A673 (cell line): ENCODE measurements at places on chromosomes 16 and 17.

DNA sequence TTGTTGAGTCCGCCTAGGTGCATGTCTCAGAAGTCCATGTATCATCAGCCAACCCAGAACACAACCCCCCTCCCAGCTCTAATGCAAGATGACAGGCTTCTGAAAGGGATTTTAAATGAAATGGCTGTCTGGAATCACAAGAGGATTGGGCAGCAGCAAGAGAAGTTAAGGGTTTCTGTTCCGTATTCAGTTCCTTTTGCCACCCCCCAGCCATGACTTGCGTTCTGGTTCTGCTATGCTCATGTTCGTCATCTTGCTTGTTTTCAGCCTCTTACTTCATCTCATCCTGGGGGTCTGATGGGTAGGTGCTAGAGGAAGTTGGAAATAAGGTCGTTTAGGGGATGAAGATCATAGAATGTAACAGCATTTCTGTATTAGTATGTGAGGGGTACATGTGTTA is 12.0 kb downstream of the MINK1 start:
- no peak for DNase-seq

- peak; percentile 28 for DNase-seq
These were observed 468 bp downstream of the IL4R start for GRCh38 chr16:27314161-27314723.

GRCh38 chr17:79243603-79243990 is 169.0 kb downstream of the ENGASE start:
- DNase-seq, result no peak

DNA sequence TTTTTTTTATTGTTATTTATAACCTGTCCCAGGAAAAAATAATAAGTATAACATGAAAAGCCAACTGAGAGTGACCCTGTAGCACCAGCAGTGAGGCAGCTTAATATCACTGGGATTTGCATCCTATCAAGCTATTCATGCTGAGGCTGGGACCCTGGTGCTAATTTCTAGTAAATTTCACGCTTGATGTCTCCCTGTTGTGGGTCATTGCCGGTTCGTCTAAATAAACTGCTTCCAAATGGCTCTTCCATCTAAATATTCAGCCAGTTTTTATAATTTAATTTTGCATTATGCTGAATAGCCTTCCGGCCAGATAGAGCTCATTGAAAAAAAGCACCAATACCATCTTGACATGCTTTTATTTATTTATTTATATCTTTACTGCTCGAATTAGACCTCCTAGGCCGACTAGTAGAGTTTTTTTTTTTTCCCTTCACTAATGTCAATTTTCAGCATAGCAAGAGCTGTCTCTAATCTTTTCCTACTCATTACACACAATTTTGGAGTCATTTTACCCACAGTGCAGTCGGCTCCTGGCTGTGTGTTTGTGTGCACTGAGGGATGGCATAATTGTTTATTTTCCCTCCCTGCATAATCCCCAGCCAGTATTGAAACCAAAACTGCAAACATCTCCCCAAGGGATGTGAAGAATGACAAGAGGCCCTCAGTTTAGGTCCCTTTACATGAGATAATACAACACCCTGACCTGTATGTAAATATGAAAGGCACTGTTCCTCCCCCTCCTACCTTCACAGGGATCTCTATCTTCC is 168.8 kb downstream of the AATF start:
- peak; percentile 48 for DNase-seq

GRCh38 chr16:50408001-50408561 is 39.3 kb upstream of the BRD7 start:
- DNase-seq, result no peak

DNA sequence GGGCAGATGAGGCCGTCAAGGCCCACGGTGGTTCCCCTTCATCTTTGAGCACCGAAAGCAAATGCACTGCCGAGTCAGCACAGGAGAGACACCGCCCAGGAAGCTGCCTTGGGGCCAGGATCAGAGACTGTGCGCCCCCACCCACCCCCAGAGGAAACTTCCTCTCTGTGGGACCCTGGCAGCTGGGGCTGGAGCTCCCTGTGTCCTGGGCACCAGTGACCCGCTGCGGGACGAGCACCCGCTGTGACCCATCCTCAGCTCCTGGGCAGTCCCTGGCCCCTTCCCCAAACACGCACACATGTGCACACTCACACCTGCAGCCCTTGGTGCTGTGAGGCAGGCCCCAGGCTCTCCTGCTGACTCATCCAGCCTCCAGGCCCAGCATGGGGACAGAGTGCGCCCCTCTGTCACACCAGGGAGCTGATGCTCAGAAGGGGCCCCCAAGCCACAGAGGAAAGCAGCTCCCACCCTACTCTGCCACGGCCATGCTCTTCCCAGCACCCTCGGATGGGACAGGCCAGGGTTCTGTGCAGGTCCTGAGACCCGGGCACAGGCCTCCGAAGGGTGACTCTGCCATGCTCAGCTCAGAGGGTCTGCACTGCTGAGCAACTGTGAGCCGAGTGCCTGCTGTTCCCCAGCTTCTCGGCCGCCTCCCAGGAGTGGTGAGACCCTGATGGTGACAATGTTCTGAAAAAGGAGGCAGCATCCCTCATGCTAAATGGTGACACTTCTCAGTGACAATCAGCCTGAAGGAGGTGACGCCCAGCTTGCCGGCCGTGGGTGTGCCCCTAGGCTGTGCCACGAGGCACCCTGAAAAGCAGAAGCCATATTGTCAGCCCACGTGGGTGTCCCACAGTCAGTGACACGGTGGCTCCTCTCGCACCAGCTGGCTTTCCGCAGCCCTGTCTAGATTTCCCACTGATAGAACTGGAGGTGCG is 3.6 kb downstream of the PIEZO1 start:
- no peak for DNase-seq

DNA sequence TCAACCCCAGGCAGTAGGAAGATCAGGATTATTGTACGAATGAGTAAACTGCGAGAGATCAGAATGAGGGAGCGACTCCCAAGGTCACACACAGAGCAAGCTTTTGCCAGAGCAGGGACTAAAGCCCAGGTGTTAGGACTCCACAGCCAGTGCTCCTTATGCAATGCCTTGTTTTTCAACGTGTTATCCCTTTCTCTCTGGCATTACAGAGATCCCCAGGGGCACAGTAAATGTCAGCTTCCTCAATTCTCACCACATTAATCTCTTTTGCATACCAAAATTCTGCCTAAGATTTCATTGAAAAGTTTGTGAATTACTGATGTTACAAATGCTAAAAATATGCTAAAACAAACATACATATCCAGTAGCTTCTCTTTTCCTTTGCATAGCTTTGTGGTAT is 68.1 kb upstream of the CES5A start:
- no peak for DNase-seq

DNA sequence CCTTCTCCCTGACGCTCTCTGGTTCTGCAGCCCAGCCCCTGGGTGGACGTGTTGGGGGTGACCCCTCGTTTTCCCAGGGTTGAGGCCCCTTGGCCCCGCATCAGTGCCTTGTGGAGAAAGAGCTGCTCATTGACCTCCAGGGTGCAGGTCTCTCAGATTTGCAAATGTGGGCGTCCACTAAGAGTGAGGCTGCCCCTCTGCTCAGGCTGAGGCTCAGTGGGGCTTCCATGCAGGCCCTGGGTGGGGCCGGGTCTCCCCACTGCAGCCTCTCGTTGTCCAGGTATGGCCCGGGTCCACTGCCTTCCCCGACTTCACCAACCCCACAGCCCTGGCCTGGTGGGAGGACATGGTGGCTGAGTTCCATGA is 9.0 kb downstream of the GAA start:
- DNase-seq, result no peak

- DNase-seq, result no peak
These were observed 403.8 kb downstream of the SHISA9 start for GRCh38 chr16:13305019-13305755.

GRCh38 chr16:11047057-11047456 is 102.7 kb downstream of the CLEC16A start:
- DNase-seq, result peak; percentile 66

DNA sequence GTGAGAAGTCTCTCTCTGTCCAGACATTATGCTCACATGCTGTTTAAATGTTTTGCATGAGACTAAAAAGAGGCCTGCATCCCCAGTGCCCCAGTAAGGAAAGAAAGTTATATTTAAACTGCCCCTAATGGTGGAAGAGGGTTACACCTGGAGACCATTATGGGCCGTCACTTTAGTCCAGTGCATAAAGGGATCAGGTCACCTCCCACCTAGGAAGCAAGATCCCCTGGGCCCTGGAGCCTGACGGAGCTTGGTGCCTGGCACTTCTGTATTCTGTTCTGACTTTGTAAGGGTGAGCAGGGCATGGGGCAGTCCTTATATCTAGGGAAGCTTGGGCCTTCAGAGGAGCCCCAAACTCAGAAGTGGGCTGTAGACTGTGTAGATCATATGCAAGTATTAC is 67.9 kb downstream of the CPPED1 start:
- DNase-seq, result no peak

DNA sequence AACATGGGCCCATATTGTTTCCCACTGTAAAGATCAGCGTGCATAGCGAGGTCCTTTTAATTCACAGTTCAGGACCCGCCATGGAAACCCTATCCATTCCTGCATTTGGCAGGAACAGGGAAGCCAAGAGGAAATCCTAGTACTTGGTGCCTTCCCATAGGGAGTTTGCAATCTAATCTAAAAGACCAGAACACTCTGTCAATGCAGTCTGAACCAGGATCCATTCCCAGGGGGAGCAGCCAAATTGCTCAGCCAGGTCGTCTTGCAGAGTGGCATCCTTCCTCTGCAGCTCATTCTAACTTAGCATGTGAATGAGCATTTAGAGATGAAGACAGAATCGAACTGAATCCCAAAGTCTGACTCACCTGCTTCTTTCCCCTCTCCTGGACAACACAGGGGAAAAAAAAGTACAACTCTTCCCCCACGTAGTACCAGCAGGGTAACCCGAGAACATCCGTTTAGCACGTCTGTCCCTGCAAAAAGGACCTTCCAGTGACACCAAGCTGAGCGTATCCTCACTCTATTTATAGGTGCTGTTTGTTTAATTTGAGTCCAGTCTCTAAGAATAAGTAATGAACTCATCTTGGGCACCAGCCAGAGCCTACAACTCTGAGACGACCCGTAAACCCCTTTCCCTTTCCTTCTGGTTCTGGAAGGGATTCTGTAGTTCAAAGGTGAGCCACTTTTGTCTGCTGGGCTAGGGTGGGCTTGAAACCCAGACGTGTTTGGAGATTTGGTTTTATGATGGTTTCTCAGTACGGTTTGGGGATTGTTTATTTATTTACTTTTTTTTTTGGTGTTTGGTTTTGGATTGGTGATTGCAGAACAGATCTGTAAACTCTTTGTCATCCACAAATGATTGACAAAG is 74.5 kb downstream of the ERCC4 start:
- no peak for DNase-seq

GRCh38 chr17:16052486-16052885 is 52.9 kb downstream of the TTC19 start:
- DNase-seq, result no peak

DNA sequence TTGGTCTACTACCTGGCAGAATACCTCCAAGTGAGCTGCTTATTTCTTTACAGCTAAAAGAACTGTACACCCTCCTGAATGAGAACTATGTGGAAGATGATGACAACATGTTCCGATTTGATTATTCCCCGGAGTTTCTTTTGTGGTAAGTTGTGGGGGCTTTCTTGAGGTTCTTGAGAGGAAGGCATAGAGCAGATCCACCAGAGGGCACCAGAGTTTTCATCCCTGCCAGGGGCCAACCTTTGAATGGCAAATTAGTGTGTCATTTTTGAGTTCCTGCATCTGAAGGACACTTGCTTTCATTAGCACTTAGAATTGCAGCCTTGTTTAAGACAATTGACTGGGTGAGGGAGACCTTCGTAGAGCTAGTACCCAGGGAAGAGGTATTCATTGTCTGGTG is 35.0 kb downstream of the NMT1 start:
- DNase-seq, result peak; percentile 15

- no peak for DNase-seq
These were observed 17.4 kb downstream of the ADGRG1 start for GRCh38 chr16:57645691-57646387.

GRCh38 chr16:27967169-27967568 is 96.3 kb downstream of the GSG1L start:
- no peak for DNase-seq

DNA sequence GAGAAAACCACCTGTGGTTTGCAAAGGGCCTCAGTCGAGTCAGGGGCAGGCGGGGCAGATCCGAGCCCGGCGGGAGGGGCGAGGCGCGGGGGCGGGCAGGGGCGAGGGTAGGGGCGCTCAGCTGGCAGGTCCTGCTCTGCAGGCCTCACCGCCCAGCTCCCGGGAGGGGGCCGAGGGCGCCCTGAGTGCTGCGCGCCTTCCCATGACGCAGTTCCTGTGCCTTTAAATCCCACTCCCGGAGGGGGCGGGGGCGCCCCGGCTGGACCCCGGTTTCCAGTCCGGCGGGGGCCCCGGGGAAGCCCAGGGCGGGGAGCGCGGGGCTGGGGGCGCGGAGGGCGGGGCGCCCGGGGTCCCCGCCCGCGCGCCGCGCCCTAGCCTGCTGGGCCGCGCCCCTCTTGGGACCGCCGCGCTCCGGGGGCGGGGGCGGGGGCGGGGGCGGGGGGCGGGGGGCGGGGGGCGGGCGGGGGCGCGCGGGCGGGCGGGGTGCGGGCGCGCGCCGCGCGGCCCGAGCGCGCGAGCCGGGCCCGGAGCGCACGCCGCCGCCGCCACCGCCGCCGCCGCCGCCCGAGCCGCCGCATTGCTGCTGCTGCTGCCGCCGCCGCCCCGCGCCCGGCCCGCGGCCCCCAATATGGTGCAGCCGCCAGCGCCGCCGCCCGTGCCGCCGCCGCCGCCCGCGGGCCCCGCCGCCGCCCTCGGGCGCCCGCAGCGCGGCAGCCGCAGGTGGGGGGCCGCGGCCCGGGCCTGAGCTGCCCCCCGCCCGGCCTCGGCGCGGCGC is at the start of gene JPH3:
TSS of gene JPH3 (plus strand) at position 508 of the 775 bp plus-strand sequence. CDS start 639 bp downstream, outside the sequence.
- peak; percentile 22 for DNase-seq

GRCh38 chr17:79618383-79619067 is 7.7 kb upstream of the RBFOX3 start:
- DNase-seq, result no peak

GRCh38 chr17:19265755-19266154 is 28.6 kb downstream of the EPN2 start:
- no peak for DNase-seq

DNA sequence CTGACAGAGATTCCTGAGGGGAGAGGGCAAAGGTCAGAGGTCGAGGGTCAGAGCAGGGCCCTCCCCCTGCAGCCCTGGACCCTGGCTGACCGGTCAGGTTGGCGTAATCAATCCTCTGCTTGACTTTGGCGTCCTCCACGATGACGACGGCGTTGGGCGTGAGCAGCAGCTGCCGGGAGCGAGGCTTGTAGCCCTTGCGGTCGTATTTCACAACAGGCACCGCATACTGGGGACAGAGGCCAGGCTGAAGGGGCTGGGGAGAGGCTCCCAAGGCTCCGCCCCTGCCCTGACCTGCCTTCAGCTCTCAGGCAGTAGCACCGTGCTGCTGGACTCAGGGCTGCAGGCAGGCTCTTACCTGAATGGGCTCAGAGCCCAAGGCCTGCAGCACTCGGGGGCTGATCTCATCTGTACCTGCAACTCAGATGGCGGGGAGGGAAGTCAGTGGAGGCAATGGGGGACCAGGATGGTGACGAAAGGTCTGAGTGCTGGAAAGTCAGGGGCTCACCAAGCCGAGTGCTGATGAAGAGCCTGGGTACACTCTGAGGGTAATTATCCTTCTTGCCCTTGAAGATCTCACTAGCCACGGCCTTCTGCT is 12.0 kb upstream of the CRK start:
- no peak for DNase-seq

- DNase-seq, result no peak
These were observed 393.9 kb upstream of the MAF start for GRCh38 chr16:79994418-79994817.
